NCI-H510A treated with DMSO at 0.1 percent for 48 hours (cell line): ENCODE measurements at places on chromosomes 5 and 9.

DNA sequence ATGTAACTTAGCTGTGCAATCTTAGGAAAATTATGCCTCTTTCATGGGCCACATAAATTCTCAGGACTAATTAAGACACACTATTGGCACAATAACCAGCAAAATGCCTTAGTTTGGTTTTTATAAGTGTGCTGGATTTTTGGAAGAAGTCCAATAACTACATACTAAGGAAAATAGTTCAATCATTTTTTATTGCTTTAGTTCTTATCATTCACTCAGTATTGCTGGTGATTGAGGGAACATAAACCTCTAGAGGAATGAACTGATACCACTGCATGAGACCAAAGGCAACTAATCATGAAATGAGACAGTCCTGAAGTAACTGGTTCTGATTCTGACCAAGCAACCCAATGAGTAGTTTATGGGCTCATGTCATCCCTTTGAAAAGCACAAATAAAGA is 571.5 kb downstream of the PDE4D start:
- no peak for DNase-seq

DNA sequence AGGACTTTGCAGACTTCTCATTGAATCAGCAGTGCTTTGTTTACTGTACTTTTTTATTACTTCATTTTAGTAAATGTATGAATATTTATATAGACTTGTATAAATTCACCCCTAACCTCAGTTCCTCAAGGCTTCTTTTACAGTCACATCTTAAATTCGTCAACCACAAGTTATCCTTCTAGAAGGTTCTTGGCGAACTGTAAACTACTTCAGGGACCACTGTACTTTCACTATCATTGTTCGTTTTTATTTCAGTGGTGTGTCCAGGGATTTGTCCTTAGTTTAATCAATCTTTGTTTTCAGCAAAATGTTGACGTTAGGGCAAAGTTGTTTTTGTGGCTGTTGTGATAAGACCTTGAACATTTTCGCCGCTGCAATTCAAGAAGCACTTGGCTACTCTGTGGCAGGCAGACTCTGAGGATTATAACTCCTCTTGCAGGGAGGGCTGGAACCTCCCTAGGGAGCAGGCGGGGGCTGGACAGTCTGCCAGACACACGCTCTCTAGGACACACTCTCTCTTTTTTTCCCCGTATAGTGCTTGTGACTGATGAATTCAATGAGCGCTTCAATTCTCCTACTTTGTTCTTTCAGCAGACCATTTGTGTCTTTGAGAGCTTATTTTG is 252.8 kb downstream of the FBXL7 start:
- no peak for DNase-seq

GRCh38 chr5:102603670-102604069 is 104.9 kb upstream of the SLCO6A1 start:
- DNase-seq, result no peak

DNA sequence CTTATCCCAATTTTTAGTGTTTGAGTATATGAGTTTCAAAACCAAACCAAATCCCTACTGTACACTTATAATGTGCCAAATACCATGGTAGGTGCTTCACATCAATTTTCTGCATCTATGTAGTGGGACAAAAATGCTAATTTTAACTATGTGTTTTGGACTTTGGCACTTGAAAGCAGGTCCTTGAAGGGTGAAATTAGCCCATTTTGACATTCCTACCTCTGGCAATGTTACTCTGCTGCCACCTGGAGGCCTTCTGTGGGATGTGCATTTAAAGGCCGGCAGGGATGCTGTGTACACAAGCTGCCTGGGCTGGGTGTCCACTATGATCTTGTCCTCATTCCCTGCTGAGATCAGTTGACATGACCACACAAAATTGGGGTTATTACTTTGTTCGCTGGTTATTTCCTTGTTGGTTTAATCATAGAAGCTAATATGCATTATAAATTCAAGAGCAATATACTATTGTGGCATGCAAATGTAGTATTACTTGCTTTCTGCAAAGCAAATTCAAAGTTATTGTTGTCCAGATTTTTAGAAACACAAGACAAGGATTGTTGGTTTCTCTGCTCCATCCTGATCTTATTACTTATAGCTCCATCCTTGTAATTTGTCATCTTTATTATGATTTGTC is 166.8 kb downstream of the ARHGEF28 start:
- DNase-seq, result peak; percentile 34

- no peak for DNase-seq
Measured at GRCh38 chr5:72752909-72753308, 63.6 kb upstream of the TNPO1 start.

DNA sequence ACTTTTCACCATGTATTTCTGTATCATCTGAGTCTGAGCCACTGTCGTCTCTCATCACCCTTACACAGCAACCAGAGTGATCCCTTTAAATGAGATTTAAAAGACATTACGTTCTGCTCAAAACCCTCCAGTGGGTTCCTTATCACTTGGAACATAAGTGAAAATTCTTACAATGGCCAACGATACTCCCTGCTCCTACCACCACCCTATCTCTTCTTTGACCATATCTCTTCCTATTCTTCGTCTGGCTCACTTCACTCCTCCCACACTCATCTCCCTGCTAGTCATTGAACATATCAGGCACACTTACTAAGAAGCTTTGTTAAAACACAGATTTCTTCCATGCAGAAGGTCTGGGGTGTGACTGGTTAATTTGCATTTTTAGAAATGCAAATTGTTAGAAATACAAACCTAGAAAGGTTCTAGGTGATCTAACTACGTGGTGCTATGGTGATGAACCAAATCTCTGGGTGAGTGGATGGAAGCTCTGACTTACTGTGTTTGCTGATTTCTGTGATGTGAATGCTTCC is 166.6 kb upstream of the CD180 start:
- no peak for DNase-seq

DNA sequence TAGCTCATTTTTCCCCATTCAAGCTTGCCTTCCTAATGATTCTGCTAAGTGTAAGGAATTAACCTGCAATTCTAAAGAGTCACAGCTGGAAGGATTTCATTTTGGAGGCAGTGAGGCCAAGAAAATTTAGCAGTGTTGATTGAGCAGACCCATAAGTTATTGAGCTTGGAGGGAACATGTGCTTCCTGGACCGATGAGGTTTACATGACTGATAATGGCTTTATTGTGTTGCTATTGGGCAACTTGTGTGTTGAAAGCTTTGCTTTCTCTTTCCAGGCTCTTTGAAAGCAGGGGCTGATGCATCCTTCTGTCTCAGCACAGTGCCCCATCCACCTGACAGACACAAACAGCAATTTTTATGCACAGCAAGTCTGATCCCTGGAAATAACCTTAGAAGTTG is 398.9 kb upstream of the PCSK5 start:
- DNase-seq, result no peak

DNA sequence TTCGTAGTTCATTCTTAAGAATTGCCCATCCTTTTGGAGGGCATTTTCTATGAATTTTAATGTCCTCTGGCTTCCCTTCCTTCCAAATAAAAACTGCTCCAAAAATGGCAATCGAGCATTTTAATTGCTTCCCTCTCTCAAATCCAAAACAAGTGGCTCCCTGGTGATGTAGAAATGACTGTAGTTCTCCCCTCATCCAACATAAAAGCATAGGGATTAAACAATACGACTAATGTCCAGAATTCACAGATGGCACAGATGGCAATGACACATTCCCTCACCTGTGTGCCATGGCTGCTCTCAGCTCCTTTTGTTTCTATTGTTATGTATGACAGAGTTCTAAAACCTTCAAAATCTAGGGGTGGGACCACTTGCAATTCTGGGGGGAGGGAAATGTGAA is 417.3 kb downstream of the RAB3C start:
- DNase-seq, result no peak

DNA sequence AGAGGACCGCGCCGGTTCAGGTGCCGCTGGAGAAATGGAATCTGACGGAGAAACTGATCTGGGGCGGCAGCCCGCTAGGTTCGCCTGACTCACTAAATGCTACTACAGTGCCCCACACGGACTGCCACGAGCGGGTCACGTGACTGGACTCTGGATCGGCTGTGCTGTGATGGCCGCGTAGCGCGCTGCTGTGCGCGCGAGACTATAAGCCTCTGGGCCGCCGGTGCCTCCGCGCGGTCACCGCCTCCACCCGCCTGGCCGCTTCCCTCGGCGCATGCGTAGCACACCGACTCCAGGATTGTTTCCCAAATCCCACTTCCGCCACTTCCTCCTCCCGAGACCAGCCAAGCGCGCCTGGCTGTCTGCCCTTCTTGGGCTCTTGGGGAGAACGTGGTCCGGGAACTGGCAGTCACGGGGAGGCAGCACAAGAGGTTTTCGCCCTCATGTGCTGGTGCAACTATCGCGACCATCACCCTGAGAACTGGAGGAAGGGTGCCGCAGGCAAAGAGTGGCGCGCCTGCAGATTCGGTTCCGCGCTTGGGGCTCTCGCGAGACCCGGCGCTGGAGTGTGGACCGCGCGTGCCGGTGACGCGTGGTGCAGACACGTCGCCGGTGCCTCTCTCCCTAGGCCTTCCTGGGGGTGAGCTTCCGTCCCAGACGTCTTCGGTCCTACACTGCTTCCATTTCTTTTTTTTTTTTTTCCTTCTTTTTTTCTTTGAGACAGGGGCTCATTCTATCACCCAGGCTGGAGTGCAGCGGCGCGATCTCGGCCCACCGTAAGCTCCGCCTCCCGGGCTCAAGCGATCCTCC is 35.8 kb upstream of the GLDC start:
- DNase-seq, result peak; percentile 79

DNA sequence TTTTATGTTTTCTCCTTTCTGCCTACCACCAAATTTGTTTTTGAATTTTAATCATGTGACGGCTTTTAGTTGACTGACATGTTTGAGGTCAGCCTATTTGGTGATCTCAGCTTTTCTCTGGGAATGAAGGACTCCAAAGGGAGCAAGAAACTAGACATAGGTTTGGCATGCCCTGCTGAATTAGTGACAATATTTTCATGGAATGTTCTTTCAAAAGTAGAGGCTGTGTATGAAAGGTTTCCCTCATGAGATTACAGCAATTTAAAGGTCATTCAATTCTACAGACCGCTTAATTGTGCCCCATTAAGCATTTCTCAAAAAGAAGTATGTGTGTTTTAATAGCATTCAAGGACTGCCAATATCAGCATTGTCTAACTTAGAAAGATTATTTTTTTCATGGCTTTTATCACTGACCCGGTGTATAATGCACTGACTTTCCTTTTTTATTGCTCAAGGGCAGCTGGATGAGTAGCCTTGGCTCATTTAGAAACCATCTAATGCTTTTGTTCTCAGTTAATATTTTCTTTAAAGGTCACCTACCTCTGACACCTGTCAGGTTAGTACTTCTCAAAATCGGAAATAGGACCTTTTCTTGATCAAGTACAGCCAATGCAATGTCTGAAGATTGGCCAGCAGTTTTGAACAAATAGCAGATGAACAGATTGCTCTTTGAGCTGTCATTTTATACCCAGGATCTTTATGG is 8.1 kb upstream of the MLLT3 start:
- DNase-seq, result no peak

DNA sequence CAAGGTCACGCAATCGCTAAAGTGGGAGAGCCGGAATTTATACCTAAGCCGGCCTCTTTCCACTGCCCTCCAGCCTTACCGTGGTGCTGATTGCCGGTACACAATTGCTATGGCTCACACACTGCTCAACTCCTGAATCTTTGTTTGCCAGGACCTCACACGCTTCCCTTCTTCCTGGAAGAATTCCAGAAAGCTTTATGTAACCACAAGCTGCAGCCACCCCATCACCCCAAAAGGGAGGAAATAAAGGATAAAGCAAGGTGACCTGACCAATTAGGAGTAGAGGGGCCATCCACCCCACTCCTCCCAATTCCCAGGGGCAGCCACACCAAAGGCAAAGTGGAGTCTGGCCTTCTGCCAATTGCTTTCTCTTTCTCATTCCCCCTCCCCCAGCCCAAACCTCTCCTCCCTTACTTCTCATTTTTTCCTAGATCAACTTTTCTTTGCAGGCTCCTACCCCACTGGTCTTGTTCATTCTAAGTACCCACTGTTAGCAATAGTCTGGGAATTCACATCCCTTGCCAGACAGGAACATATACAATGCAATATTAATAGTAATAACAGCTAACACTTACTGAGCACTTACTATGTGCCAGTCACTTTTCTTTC is 18.0 kb upstream of the CDC23 start:
- DNase-seq, result no peak

DNA sequence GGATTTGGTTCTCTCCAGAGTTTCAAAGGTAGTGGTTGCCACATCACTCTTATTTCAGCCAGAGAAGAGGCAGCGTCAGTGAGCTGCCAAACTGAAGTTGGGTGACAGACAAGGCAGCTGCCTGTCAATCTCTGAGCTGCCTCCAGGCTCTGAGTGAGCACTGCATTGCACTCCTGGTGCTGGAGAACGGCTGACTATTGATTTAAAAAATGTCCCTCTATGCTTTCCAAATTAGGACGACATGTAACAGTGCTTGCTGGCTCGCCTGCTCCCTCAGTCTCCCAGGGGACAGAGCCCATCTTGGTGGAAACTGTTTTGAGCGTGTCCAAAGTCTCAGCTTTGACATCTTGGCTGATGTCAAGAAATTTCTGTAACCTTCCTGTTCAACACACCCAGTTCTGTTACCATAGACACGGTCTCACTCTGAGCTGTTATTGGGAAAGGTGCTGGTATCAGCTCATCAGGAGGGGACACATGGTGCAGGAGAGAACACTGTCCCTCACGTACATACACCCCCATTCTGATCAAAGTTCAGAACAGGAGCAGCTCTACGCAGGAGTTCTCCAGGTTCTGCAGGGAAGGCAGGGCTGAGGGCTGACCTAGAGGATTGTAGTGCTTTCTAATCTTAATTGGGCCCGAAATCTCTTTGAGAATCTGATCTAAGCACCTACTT is 15.7 kb downstream of the PCDH12 start:
- no peak for DNase-seq

GRCh38 chr5:161803-162110 is 29.5 kb upstream of the LRRC14B start:
- no peak for DNase-seq

DNA sequence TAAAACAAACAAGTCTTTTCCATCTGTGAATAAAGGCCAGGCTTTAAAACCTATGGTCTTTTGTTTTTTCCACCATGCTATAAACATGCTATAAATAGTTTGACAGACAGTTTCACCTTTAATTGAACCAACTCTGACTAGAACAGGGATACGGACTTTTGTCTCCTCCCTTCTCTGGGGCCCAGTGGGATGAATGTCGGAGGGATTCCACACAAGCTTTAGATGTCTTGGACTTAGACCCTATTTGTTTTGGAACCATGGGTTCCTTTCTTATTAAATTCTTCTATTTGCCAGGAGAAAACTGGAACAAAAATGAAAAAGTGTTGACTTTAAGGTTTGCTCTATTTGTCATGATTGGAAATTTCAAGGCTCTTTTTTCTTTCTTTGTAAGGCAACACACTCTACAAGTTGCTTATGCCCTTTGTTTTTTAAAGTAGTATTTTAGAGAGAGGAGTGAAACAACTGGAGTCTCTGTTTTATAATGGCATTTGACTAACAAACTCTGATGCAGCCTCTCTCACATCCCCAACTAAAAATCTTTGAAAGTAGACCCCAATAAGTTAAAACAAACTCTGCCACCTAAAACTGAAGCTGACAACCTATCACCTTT is 145.3 kb downstream of the MLLT3 start:
- DNase-seq, result no peak
